ENCODE measurements at places on chromosomes 6 and 20.
A peak's percentile ranks its signal among the peaks of the same experiment; 100 is the strongest.

GRCh38 chr6:169824021-169824420 is 72.6 kb downstream of the ERMARD start:
- DNase-seq: no peak

GRCh38 chr20:56552911-56553629 is 20.0 kb downstream of the FAM209B start:
- no peak for DNase-seq

- DNase-seq: peak; percentile 60
These were observed 637 bp downstream of the MYLK4 start for GRCh38 chr6:2749969-2750600.

- DNase-seq: peak; percentile 84
These were observed 784 bp downstream of the FKBP5 start for GRCh38 chr6:35687658-35688604.

- peak; percentile 59 for DNase-seq
These were observed at the start of gene PDSS2 for GRCh38 chr6:107459283-107460082. Gene PDSS2, minus strand, starts transcription at chr6:107459564. Its CDS starts 279 bp downstream, at chr6:107459285.

DNA sequence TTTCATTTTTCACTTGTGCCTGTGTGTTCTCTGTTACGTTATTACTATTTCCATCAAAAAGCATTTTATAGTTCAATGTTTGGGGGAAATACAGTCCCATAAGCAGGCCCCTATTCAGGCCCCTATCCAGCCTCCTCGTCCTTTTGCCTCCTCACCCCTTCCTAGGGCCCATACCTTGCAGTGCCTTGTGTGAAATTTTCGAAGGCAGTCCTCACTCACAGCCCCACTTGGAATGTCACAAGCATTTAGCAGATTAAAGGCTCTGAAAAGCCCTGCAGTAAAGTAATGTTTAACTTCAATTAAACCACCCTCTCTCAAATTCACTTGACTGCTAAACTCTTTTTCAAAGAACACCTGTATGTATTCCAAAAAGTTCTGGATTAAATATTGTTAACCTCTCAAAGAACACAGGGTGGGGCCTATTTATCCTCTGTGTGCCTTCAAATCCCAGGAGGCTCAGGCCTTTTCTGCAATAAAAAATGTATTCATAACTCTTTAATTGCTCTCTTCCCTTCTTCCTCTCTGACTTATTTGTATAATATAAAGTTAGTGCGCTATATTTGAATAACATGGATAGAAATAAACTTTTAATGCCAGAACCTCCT is 202.5 kb downstream of the FOXA2 start:
- DNase-seq: no peak

DNA sequence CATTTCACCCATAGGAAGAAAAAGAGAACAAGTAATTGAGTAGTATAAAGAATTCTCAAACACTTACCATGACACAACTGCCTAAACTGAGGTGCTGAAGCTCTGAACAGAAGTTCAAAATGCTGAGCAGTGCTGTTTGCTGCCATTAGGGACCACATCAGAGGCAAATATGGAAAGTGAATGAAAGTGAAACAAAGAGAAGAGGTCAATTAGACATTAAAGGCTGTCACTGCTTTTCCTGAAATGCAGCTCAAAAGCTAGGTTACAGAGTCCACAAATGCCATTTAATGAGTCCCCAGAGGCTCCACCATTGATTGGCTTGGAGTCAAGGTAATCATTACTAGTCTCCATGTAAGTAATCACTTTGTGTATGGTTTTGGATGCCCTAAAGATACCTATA is 46.1 kb downstream of the POU3F2 start:
- DNase-seq: no peak

GRCh38 chr20:4130404-4131189 is 115.2 kb upstream of the RNF24 start:
- no peak for DNase-seq

- no peak for DNase-seq
These were observed 19.1 kb downstream of the SLX4IP start for GRCh38 chr20:10454151-10454750.

Measured in NCI-H510A treated with DMSO at 0.1 percent for 48 hours (cell line).